Astrocyte of the spinal cord (primary cell): ENCODE measurements at places on chromosomes 3 and 15.

DNA sequence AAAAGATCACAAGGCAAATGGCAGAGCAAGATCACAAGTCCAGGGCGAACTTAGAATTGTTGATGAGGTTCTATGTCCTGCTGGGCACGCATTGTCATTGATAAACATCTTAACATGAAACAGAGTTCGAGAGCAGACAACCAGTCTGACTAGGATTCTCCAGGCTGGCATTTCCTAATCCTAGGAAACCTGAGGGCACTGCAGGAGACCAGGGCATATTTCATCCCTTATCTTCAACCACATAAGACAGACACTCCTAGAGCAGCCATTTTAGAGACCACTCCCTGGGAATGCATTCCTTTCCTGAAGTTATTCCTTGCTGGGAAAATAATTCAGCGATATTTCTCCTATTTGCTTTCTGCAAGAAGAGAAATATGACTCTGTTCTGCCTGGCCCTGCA is 1199.9 kb downstream of the SI start:
- DNase-seq, result no peak

DNA sequence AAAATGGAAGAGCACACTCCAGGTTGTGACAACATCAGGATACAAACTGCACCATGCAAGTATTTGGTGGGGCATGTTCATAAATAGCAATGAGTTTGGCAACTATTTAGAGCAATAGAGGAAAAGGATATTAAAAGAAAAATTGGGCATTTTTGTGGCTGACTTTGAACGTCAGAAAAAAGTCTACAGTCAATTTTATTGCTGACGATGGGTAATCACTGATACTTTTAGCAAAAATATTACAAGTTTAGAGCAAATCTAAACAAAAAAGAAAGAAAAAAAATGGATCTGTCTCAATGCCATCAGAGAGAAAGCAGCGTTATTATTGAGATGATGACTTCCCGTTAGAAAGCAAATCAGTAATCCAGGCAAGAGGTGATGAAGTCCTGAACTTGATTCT is 65.2 kb downstream of the CGGBP1 start:
- DNase-seq, result no peak

GRCh38 chr15:65960586-65960985 is 91.3 kb downstream of the RAB11A start:
- no peak for DNase-seq

DNA sequence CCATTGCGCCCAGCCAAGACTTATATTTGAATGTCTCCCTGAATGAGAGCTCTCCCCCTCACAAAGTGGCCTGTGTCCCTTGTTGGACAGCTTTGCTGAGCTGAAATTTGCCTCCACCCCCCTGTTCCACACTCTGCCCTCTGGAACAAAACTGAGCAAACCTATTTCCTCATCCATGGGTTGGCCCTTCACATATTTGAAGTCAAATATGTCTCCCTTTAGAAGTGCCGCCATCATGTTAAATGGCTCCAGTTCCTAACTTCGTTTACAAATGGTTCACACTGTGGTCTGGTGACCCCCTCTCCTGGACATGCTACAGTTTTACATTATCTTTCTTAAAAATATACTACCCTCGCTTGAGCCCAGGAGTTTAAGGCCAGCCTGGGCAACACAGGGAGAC is 4.6 kb downstream of the PLIN1 start:
- DNase-seq, result no peak

GRCh38 chr3:111473550-111473949 is 68.4 kb upstream of the CD96 start:
- no peak for DNase-seq

DNA sequence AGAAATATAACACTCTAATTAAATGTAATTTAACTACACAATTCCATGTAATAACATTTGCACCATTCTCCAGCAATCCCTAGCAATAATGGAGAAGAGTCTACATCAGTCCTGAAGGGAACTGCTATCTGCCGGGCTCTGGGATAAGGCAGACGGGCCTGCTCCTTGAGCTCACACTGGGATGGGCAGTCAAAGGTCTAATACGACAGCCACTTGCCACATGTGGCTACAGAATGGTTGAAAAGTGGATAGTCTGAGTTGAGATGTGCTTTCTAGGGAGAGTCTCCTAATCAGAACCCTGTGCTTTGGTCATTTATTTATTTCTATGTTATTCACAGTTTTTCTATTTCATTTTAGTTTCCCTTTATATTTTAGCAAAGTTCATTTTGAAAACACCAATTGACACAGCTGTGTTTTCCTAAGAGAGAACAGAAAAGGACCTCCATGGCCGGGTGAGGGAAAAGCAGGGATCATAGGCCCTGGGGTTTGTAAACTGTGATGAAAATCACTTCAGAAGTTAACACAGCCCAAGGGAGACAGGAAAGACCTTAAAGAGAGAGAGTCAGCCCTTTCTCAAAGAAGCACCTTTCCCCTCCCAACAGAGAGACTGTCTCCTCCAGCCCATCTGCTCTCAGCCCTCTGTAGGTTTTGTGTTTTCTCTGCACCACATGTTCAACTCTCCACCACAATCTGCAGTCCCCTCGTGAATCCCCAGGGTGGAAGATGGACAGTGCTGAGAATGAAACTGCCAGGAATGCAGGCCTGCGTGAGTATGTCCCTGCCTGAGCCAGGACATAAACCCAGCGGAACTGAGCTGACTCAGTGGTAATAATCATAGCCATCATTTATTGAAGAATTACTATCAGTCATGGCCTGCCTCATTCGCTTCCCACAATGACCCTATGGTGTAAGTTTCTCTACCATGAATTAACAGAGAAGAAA is 11.6 kb downstream of the FSIP1 start:
- DNase-seq, result peak; percentile 80

DNA sequence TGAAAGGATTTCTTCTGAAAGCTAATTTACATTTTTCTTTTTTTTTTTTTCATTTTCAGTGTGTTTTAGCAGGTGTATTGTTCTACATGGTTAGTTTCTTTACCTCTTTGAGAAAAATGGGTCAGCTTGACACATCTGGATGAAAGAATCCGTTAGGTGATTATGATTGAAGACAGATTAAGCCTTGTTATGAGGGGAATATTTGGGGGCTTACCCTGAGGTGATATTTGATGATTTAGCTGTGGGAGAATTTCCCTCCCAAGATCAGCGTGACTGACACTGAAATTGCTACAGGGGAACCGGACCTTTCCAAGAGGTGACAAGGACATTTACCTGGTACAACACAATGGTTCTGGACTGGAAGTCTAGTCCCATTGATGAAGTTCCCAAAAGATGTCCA is 147.5 kb downstream of the NFKBIZ start:
- DNase-seq, result no peak

GRCh38 chr3:104106276-104106675 is 1260.4 kb upstream of the ALCAM start:
- no peak for DNase-seq

GRCh38 chr15:38068626-38069391 is 134.4 kb downstream of the TMCO5A start:
- DNase-seq, result peak; percentile 81

GRCh38 chr3:15271785-15272381 is 60.5 kb downstream of the SH3BP5 start:
- DNase-seq, result no peak

DNA sequence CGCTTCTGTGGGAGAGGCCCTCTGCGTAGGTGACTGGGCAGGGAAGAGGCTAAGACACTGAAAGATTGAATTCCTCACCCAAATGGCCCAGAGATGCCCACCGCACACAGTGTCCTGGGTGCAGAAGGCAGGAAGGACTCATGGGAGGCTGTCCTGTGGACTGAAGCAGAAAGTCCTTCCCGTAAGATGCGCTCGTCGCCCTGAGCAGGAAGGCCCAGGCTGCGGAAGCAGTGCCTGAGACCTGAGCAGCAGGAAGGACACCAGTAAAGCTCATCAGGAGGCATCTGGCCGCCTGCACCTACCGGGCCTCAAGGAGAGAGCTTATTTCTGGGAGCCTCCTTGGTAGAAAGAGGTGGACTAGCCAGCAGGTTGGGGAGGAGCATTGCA is 3.3 kb downstream of the PAK6 start:
- DNase-seq, result no peak

DNA sequence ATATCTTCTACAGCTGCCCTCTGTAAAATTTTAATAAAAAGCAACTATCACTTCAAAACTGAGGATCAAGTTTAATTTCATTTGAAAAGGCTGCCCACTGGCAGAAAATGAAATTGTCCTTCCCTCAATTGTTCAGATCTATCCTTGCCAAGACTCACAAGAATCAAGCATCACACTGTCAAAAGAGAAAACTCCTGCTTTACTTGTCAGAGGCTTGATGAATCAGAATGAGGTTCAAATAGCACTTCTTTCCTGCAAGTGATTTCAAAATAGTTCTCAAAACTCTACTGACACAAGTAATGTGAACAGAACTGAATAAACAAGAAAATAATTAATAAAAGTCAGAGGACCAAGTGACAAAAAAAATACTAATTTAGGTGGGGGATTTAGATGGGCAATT is 70.6 kb downstream of the GOLIM4 start:
- DNase-seq, result peak; percentile 48

DNA sequence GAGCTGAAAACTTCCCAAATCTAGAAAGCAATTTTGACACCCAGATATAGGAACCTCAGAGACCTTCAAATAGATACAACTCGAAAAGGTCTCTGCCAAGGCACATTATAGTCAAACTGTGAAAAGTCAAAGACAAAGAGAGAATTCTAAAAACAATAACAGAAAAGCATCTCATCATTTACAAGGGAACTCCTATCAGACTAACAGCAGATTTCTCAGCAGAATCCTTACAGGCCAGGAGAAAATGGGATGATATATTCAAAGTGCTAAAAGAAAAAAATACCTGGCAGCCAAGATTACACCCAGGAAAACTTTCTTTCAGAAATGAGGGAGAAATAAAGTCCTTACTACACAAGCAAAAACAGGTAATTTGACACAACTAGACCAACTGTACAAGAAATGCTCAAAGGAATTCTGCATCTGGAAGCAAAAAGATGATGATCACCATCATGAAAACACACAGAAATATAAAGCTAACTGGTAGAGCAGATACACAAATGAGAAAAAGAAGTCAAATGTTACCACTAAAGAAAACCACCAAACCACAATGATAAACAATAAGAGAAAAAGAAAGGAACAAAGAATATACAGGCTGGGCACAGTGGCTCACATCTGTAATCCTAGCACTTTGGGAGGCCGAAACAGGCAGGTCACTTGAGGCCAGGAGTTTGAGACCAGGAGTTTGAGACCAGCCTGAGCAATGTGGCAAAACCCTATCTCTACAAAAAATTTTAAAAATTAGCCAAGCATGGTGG is 50.4 kb downstream of the ADAM10 start:
- DNase-seq, result peak; percentile 27

DNA sequence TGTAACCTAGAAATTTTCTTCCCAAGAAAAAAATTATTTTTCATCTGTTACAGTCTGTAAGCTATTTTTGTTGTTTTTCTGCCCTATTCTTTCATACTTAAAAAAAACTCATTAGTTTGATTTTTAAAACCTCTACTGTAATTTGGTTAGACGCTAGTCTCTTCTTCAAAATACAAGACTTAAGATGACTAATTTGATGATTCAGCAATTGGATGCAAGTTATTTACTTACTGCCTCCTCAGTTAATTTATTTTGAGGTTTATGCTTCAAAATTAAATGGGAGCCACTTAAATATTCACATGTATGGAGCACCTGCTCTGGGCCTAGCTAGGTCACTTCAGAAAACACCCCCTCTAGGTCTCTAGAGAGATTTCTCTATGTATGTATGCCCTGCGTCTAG is 132.4 kb downstream of the IQCH start:
- DNase-seq, result no peak

DNA sequence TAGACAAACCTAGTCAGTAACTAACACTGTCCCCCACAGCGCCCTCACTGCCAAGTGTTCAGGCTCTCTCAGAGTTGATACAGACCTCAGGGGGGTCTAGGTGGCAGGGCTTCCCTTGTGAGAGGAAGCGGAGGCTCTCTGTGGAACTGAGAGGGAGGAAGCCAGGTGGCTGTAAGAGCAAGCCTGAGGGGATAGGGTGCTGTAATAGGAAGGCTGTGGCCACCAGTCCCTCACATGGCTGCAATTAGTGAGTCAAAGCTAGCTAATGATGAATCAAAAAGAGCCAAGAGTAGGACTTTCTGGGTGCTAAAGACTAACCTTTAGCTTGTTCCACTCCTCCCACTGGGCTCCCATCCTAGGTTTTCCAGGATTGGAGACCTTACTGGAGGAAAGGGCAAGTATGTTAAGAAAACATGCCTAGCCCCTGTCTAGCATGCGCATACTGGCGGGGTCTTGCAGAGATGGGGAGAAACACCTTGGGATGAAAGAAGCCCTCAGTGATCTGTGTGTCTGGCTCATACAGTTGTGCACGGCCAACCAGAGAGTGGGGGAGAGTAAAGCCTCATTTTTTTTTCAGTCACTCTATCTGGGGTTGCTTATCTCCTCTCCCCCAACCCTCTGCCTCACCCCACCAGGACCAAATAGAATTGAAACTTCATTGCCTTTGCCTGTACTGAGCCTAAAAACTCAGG is 13.3 kb upstream of the SOX2 start:
- no peak for DNase-seq

DNA sequence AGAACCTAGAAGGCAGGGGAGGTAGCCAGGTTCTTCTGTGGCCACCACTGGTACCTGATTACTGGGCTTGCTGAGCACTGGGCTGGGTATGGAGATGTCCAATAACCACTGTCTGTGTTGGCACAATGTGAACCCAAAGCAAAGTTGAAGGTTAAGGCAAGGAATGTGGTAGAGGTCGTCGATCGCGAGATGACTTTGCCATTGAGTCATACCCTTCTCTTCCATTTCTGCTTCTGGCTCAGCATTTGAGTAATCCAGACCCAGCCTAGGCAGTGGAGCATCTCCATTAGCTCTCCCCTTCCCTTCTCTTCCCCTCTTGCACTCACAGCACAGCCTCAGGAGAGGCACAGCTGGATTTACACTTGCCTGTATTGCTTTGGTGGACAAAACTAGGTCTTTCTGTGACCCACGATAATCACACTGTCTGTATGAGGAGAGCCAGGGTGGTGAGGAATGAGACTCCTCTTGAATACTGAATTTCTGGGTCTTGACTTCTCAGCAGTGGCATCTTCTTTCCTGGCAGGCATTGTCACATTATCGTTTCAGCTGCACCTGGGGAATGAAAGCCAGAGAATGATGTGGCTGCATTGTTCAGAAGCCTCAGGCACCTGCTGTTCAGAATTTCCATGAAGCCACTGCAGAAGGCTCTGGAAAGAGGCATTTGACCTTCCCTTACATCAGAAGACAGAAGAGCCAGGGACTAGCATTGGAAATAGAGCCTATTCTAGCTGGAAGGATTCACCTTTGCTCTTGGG is 272.6 kb downstream of the PDCD6IP start:
- no peak for DNase-seq

DNA sequence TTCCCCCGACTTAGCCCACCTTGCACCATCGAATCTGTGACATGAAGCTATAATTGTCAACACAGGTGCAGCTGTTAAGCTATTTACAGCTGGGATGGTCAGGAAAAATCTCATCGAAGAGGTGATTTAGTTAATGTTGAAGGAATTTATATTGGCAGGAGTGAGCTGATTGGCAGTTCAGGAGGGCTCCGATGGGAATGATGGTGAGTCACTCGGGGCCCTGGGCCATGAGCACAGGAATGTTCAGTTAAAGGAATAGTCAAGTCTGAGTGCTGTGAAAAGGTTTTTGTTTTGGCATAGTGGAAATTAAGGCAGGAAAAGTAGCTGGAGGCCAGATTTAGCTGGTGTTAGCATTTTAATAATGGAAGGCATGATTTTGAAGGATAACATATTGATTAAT is 95.7 kb downstream of the OXSM start:
- DNase-seq, result no peak

GRCh38 chr3:184717399-184717983 is 5.6 kb upstream of the MAGEF1 start:
- DNase-seq, result no peak

- DNase-seq, result no peak
Observed at GRCh38 chr3:111838133-111838532, 20.9 kb upstream of the PHLDB2 start.
